Gastroesophageal sphincter (tissue), 4 donors: ENCODE measurements at places on chromosomes 4 and X. TPM values are rescaled to one million over a fixed set of nuclear protein-coding genes. Genes with fewer than 3 reads are reported as not detected.

DNA sequence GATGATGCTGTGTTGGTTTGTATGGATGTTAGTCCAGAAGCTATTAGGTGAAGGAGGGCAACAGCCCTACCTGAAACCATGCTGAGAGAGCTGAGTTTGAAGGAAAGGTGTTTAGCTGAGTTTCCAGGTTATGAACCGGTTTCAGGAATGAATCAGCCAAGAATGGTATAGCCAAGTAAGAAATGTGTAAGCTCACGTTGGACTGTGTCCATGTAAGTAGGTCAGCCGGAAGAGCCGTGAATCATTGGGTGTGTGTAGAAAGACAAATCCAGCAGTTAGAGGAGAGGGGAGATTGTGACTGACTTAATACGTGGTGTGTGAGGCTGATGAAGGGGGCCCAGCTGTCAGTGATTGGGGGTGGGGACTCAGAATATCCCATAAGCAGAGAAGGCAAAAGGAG lies 77.2 kb upstream of the SPIN4 start:
- no peak for ATAC-seq

Gene MAGEA2B
- total RNA-seq, result not detected

- ATAC-seq, result no peak
Measured at GRCh38 chr4:183858011-183858615, 47.0 kb upstream of the STOX2 start.

GRCh38 chrX:84047339-84047738 lies 140.7 kb downstream of the RPS6KA6 start:
- no peak for ATAC-seq

Gene KLHL2
- 30.8 TPM for total RNA-seq

DNA sequence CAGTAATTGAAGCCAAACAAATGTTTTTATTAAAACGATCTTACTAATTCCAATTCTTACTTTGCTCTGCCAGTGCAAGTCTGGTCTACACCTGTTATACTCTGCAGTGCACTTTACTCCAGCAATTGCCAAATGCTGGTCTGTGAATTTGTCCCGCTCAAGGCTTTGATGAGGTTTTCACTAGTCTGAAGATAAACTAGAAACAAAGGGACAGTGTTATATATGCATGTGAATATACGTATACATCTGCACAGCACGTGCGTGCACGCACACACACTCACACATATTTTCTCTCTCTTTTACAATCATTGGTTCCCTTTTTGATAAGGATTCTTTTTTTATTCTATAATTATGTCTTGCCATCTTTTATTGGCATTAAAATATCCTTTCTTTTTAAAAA lies 88.5 kb upstream of the LCORL start:
- ATAC-seq, result no peak

- ATAC-seq, result no peak
Measured at GRCh38 chr4:54961357-54961975, 163.9 kb downstream of the KDR start.

DNA sequence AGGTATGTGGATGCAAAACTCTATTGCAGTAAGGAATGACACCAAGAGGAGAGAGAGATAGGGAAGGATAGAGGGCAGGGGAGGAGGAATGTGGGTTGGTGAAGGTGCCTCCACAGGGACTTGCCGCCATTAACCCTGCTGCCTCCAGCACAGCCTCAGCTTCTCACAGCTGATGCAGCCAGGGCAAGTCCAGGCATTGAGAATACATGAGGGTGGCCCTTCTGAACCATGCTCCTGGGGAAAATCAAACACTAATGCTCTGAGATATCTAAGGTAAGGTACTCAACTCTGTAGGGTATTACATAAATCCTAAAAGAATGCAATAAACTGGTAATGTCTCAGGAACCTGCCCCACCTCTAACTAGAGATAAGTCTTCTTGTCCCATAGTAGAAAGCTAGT lies 28.7 kb downstream of the UGT2B7 start:
- ATAC-seq, result no peak

Gene BTK
- total RNA-seq, result 14.8 TPM

DNA sequence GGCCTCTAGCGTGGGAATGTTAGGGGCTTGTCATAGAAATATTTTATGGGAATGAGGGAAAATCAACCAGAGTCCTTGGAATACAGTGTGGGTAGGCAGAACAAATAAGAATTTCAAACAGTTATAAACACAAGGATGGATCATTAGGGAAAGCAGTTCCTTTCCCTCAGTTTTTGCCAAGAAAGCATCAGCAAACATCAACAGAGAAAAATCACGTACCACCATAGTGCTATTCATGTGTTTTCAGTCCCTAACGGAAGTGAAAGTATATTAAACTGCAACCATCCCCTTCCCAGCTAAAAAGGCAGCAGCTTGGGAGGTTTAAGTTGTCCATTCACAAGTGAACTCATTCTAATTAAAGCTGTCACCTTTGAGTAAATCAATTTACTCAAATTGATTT lies 334.4 kb upstream of the PCDH18 start:
- no peak for ATAC-seq

DNA sequence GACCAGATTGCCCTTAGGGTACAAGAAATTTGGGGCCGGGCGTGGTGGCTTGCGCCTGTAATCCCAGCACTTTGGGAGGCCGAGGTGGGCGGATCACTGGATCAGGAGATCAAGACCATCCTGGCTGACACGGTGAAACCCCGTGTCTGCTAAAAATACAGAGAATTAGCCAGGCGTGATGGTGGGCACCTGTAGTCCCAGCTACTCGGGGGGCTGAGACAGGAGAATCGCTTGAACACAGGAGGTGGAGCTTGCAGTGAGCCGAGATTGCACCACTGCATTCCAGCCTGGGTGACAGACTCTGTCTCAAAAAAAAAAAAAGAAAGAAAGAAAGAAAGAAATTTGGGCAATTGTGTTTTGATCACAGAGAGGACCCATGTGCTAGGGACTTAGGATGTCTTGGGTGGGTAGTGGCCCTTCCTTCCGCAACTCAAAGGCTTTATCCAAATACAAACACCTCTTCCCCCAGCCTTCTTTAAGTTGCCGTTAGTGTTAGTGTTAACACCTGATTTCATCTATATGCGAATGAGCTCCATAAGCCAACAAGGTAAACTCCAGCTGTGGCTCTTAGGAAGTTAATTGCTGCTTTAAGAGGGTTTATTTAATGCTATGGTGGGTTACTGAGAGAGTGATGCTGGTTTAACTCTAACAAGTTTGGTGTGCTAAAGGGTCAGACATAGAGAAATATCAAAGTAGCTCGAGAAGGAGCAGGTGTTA lies 8.6 kb upstream of the CCDC110 start:
- no peak for ATAC-seq

GRCh38 chr4:41365681-41366080 lies 109.0 kb downstream of the UCHL1 start:
- no peak for ATAC-seq
